ENCODE measurements at places on chromosomes 7 and 10. TPM values are rescaled to one million over a fixed set of nuclear protein-coding genes. Genes with fewer than 3 reads are reported as not detected.

GRCh38 chr10:88194041-88194887, 330.8 kb downstream of the PTEN start:
- no peak for DNase-seq

The FAM20C gene
- polyA plus RNA-seq, result 78.7 TPM

DNA sequence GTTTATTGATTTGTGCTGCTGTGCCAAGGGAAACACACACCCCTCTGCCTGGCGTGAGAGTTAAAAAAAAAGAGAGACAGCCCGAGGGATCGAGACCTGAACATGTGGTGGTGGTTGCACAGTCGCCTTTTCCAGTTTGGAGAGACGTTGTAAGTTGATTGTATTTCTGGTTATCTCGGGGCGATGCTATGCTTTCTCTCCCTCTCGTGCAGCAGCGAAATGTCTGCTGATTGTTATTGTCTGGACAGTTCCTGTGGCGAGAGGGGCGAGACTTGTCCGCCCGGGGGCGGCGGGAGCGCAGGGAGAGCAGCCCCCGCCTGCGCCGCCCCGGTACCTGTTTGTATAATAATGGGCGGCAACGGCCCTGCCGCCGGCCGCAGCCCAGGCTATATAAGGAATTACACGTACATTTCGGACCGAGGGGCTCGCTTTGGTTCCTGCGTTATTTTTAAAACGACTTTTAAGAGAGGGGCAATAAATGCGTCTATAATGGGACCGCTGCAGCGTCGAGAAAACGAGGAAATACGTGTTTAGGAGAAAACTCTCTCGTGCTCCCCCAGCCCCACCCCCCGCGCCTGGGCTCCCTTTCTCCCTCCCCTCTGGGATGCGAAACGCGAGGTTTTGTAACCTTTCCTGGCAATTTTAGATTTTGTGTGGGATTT, 1.7 kb downstream of the ZEB1 start:
- DNase-seq, result peak; percentile 41

GRCh38 chr7:129970816-129971215, 18.1 kb upstream of the UBE2H start:
- no peak for DNase-seq

DNA sequence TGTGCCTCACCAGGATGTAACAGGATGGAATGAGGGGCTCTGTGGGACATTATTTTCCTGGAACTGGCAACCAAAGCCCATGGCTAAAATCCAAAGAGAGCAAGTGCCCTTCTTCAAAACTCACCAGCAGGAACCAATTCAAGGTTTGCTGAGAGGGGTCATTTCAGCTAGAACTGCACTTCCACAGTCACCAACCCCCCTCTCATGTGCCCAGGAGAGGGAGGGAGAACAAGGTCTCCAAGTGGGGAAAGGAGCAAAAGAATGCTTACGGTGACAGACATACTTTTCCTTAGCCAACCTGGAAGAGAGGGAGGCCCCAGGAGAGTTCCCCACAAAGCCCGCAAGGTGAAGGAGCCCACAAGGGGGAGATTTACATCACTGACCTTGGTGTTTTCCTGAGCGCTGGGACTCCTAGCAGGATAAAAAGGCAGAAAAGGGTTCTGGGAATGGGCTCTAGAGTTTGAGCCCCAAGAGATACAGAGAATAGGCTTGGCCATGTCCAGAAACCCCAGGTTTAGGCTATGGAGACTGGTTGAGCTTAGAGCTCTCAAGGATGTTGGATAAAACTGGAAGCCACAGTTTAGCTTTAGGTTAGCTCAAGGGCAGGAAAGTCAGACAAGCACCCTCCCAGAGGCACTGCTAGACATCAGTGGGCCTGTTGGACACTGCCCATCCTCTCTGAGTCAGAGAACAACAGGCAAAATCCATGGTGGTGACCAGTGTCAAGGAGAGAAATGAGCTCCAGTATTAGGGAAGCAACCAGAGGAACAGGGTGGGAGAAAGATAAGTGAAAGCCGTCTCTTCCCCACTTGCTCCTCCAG, 63.9 kb upstream of the GHITM start:
- DNase-seq, result no peak

The OR6V1 gene
- polyA plus RNA-seq, result not detected

The LLCFC1 gene
- polyA plus RNA-seq, result 0.67 TPM

The KDM7A gene
- polyA plus RNA-seq, result 15.4 TPM

DNA sequence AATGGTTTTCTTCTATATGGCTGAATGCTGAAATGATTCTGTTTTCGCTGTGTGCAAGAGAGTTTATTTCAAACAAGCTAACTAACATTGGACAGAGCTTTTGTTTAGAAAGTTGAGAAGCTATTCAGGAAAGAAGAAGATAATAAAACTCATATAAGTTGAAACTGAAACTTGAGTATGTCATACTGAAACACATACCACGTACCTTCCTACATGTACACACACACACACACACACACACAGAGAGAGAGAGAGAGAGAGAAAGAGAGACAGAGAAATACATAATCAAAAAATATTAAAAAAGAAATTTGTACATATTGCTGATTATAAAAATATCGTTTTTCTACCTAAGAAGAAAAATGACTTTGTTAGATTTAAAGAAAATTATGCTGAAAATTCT, 561.9 kb upstream of the KCND2 start:
- DNase-seq, result no peak

- DNase-seq, result no peak
Observed at GRCh38 chr7:132286836-132287235, 289.4 kb downstream of the PLXNA4 start.

The INA gene
- 1.7 TPM for polyA plus RNA-seq

The COL17A1 gene
- polyA plus RNA-seq, result 0.70 TPM

DNA sequence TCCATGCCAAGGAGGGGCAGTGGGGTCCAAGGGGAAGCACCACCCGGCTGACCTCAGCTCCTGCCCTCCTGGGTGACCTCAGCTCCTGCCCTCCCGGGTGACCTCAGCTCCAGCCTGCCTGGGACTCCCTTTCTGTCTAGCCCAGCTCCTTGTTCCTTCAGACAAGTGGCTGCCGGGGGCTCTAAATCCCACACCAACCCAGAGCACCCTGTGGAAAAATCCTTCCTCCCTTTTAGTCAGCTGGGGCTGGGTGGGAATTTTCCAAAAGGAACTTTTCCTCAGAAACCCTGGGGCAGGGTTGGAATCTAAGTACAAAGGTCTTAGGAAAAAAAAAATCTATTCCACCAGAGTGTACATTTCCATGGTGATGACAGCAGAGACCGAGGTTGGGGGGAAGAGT, 36.3 kb downstream of the AKR1B1 start:
- DNase-seq, result no peak

DNA sequence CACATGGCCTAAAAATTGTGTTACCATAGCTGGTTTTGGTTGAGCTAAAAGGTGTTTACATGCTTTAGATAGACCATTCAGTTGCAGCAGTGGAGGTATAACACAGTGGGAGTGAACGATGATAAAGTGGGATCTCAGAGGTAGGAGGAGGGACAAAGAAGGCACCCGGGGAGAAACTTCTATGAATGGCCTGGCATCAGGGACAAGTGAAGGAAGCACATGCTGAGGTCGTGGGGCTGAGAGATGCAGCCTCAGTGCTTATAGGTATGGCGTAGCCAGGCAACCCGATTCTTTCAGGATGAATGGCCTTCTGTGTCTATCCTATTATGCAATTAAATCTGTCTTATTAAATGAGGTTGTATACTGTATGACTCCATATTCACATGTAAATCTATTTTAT, 3.9 kb upstream of the CDK6 start:
- DNase-seq, result no peak

GRCh38 chr10:84665883-84666463, 337.6 kb downstream of the CCSER2 start:
- no peak for DNase-seq

- no peak for DNase-seq
Observed at GRCh38 chr7:148719753-148720152, 21.1 kb downstream of the CUL1 start.

- no peak for DNase-seq
Observed at GRCh38 chr7:99331002-99331401, 5.3 kb downstream of the ARPC1A start.

GRCh38 chr7:33761449-33762080, 143.8 kb upstream of the BMPER start:
- DNase-seq, result no peak

DNA sequence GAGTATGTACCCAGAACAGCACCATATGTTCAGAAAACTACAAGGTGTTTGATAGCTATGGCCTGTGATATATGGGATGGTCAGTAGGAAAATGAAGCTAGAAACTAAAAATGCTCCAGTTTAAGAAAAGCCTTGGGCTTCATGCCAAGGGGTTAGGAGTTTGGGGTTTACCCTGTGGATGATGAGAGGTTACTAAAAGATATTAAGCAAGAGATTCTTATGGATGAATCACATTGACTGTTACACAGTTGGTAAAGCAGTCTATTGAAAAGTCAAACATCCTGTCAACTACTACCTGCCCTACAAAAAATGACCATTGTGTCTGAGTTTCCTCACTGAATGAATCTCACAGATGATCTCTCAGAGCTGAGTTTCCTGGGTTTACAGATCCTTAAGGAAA, 166.2 kb upstream of the INHBA start:
- DNase-seq, result no peak

DNA sequence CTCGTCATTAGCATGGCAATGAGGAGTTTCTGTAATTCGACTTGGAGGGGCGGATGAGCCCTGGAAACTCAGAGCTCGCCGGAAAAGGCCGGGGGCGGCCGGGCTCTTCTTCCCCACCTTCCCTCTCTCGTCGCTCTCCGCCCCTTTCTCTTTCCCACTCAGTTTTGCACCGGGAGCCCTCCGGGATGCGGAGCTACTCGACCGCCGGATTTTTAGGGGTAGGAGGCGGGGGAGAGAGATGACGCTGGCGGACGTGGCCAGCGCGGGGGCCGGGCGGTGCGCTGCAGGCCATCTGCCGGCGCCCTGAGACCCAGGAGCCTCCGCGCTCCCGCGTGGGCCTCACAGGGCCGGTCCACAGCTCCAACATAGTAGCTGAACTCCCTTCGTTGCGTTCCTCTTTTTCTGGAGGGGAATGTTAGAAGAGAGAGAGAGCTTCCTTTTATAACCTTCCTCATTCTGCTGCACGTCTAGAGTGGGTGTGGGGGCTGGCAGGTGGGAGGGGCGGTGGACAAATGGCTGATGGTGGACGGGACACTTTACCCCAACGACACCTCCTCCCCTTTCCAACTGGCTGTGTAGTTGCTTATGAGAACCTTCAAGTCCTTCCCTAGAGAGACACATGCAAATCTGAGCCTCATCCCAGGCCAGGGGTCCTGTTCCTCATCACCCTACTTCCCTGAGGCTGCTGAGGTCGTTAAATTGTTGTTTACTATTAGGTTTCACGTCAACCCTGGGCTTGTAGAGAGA, 1.1 kb upstream of the HOXA1 start:
- DNase-seq, result peak; percentile 48

DNA sequence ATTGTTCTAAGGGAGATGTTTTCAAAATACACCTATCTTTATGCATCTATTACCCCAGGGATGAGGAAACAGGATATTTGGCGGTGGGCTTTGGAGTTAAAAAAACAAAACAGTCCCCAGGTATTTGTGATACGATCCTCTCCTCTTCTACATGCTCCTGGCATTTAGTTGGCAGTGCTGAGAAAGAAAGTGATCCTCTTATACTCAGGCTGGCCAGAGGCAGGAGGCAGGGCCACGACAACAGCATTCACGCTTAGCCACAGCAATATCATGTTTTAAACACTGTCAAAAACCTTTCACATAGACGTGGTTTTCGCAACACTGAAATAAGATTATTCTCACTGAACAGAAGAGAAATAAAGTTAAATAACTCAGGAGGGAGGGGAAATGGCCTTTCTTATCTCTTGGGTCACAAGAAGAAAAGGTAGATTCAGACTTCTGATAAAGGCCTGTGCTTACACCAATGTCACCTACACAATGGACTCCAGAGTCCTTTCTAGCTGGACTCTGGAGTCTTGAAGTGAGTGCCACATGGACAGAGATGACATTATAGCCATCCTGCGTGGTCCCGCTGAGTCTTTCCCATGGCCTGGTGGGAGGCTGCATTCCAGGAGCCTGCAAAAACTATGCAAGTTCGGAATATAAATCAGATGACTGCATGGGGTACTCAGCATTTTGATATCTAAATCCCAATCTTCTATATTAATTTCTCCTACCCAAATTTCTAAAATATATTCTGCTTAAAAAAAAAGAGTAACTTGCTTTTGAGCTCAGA, 88.7 kb downstream of the PIP4K2A start:
- no peak for DNase-seq

GRCh38 chr7:64990216-64990615, 620 bp downstream of the ZNF117 start:
- DNase-seq, result no peak

GRCh38 chr7:116736927-116737715, 65.1 kb downstream of the MET start:
- no peak for DNase-seq

DNA sequence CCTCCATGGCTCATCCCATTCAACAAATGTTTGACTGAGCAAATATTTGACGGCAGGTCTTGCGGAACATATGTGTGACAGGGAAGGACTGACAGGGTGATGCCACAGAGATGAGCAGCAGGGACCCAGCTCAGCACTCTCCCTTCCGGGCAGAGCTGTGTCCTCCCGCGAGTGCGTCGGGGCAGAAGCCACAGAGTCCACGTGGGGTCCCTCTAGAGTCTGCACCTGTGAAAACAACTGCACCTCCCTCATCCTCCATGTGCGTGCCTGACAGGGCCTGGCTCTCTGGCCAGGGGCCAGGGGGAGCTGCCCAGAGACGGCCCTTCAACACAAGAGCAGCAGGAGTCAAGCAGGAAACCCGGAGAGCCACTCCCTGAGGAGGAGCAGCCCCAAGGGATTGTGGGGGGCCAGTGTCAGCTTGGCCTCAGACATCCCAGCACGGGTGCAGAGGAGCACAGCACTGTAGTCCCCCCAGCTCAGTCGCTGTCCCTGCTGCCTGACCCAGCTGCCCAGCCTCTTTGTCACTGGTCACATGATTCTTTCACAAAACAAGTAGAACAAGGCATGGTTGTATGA, 83.6 kb upstream of the TMEM72 start:
- no peak for DNase-seq

All from right renal pelvis (tissue), 4 donors.